ENCODE measurements at places on chromosomes 4 and X.
A peak's percentile ranks its signal among the peaks of the same experiment; 100 is the strongest.

GRCh38 chr4:69167300-69167699, 47.2 kb downstream of the UGT2B11 start:
- no peak for DNase-seq

DNA sequence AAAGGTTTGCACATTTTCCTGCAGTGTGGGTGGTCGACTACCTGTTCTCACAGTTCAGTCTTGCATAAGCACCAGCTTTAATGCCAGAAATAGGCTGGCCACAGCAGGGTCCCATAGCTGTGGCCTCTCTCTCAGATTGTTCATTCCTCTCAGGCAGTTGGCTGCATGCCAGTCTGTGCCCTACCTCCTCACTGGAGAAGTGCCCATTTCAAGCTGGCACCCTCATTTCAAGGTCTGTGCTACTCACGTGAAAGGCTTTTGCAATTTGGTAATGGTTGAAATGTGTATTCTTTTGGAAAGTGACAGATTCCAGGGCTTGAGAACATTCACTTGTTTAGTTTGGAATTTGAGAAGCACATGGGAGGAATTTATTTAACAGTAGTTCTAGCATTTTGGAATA, 28.9 kb upstream of the MTMR1 start:
- DNase-seq: no peak

- no peak for DNase-seq
Measured at GRCh38 chr4:48008021-48008596, 8.4 kb downstream of the CNGA1 start.

GRCh38 chr4:40991908-40992307, 222.4 kb downstream of the APBB2 start:
- no peak for DNase-seq

- DNase-seq: no peak
Measured at GRCh38 chr4:102735582-102735981, 25.2 kb downstream of the MANBA start.

DNA sequence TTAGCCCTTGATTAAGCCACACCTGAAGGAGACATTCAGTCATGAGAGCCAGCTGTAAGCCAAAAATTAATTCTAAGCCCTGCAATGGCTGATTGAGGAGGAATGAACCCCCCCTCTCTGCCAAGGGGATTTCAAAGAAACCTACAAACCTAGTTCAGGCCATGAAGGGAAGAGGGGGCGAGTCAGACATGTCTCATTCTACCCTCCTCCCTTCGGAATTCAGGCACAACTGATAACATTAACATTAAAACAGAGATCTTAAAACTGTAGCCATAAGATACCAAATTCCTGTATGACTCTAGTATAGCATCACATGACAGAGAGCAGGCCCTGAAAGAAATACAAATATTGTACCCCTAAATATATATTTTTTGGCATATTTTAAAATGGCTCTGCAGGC, 40.4 kb upstream of the AFAP1 start:
- DNase-seq: no peak

DNA sequence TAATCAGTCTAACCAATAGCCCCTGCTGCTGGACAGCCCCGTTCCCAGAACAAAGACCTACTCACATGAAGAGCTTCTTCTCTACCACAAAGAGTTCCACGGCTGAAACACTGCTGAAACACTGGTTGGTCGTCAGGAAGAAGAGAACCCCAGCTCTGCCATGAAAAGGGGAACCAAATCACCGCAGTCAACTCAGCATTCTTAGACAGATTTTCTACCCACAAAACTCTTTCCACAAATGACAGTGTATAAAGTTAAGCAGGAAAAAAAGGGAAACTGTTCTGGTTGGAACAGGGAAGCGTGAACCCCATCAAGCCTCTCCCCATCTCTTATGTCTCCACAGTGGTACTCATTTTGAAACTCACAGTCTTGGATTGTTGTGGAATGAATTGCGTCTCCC, 57.3 kb downstream of the ABCG2 start:
- DNase-seq: no peak

DNA sequence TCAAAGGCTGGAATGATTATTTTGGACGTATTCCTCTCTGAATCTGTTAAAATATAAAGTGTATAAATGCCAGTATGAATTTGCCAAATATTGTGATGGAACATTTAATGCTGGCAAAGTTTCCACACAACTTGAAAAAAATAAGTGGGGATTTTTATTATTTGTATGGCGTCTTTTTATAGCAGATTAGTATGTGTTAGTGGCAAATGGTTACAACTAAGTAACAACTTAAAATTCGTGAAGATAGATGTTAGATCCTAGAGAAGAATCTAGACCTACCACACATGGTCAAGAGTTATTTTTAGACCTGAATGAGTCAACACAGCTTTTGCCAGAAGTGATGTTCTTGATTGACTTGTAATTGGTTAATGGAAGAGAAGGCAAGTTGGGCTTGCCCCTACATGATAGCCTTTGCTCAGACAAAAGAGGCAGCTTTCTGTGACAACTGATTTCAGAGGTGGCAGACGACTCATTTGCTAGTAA, 4.8 kb downstream of the CPE start:
- no peak for DNase-seq

GRCh38 chrX:12936947-12937346, 30.5 kb downstream of the TLR8 start:
- DNase-seq: no peak

DNA sequence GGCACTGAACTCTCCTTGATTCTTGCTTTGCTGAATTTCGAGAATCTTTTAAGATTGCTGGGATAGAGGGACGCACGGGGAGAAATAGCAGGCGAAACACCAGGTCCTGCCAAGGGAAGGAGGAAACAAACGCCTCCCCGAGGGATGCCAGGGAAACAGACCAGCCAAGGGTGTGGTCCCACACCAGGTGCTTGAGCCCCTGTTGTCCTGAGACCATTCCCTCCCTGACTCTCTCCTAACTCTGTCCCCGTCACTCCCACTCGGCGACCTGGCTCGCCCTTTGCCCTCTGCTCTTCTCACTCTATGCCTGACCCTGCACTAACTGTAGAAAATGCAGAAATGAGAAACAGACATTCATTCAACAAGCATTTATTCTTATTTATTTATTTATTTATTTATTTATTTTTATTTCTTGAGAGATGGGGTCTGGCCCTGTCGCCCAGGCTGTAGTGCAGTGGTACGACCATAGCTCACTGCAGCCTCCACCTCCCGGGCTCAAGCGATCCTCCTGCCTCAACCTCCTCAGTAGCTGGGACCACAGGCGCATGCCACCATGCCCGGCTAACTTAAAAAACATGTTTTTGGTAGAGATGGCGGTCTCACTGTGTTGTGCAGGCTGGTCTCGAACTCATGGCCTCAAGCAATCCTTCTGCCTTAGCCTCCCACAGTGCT, 16.2 kb downstream of the CTAG1B start:
- DNase-seq: no peak

GRCh38 chr4:147596981-147597380, 20.2 kb upstream of the TMEM184C start:
- no peak for DNase-seq

- no peak for DNase-seq
Measured at GRCh38 chrX:44228621-44229020, 114.9 kb downstream of the EFHC2 start.

DNA sequence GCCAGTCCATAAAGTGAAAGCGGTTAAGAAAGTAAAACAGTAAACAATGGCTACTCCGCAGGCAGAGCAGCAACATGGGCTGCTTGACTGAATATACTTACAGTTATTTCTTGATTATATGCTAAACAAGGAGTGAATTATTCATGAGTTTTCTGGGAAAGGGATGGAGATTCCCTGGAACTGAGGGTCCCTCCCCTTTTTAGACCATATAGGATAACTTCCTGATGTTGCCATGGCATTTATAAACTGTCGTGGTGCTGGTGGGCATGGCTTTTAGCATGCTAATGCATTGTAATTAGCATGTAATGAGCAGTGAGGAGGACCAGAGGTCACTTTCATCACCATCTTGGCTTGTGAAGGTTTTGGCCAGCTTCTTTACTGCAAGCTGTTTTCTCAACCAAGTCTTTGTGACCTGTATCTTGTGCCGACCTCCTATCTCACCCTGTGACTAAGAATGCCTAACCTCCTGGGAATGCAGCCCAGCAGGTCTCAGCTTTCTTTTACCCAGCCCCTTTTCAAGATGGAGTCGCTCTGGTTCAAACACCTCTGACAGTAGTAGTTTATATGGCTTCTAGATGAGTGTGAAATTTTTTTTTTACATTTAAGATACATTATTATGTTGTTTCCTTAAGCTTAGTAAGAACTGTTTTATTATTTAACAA, 514.8 kb upstream of the TENM3 start:
- no peak for DNase-seq

DNA sequence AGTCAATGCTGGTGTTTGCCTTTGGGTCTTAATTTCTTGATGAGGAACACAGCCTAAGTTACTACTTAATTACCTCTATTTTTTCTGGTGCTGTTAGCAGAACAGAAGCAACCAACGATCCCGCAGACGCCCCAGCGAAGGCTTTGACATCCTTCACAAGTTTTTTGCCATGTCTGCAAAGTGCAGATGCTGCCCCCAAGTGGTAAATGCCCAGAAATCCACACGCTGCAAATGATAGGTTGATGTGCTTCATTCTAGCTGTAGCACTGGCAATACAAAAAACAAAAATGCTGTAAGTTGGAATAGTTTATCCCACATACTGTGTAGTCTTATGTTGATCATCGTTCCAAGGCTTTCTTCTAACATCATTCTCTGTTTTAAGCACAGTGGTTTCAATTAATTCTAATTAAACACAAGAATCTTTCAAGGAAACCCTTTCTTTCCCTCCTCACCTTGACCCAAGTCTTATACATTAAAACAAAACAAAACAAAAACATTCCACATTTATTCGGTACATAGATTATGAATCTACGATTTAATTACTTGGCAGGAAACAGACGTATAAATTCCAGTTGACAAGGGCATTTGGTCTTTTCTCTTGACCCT, 1.2 kb downstream of the PNPLA4 start:
- peak; percentile 43 for DNase-seq

- DNase-seq: no peak
Measured at GRCh38 chr4:150771382-150771781, 189.4 kb downstream of the MAB21L2 start.

GRCh38 chrX:11770320-11770719, 12.3 kb downstream of the MSL3 start:
- peak; percentile 49 for DNase-seq

- DNase-seq: no peak
Measured at GRCh38 chrX:106716463-106716862, 10.0 kb upstream of the RNF128 start.

- DNase-seq: no peak
Measured at GRCh38 chr4:83581411-83582288, 45.7 kb downstream of the GPAT3 start.

DNA sequence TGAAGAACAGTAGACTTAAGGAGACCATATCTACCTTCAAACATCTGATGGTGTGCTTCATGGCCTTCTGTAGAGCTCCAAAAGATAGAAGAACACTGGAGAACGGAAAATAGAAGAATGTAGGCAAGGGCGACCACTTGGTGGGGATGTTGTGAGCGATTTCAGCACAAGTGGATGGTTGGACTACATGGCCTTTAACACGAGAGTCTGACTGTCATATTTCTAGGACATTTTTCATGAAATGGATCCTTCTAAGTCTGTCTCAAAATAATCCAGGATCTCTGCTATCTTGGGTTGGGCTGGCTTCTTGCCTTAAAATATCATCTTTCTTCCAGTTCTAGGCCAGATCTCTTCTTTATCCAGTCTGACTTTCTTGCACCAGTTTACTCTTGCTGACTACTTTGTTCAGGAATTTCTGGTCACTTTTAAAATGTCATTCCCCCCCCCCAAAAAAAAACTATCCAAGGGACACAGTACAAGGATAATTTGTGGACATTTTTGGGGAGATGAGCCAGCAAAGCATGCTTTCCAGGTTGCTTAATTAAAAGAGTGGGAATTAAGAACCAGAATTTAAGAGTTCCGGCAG, 1.2 kb upstream of the MID1IP1 start:
- DNase-seq: peak; percentile 43

DNA sequence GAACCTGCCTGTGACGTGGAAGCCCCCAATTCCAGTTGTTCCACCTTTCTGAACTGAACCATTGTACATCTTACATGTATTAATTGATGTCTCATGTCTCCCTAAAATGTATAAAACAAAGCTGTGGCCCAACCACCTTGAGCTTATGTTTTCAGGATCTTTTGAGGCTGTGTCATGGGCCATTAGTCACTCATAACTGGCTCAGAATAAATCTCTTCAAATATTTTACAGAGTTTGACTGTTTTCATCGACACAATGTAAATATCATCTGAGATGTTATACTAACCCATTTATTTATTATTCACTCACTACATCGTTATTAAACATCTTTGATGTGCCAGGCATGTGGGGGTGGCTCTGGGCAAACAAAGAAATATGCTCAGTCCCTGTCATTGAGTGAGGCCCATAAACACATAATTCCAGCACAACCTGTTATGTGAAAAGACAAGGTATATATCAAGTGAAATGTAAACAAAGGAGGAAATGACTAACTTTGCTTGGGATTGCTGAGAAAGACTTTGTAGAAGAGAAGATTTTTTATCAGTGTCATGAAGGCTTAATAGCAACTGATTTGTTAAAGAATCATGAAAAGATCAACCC, 34.5 kb upstream of the PPM1K start:
- DNase-seq: no peak

- DNase-seq: no peak
Measured at GRCh38 chr4:113436360-113436759, 325.2 kb downstream of the CAMK2D start.

- no peak for DNase-seq
Measured at GRCh38 chr4:133982533-133983224, 218.9 kb downstream of the PABPC4L start.

DNA sequence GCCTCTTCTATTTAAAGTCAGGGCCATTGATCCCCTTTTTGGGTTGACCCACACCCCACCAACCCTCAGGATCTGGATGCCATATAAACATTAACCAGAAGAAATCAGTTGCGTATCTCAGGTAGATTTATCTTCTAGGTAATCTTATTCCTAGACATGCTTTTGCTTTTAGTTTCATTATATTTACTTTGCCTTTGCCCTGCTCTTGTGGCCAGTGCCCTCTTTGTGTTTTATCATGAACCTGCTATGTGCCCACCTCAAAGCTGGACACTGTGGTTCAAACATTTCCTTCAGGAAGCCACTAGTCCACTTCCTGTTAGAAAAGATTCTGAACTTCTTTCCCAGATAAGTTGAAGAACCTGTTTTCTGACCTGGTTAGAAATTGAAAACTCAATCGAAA, 117.4 kb upstream of the EDNRA start:
- no peak for DNase-seq

DNA sequence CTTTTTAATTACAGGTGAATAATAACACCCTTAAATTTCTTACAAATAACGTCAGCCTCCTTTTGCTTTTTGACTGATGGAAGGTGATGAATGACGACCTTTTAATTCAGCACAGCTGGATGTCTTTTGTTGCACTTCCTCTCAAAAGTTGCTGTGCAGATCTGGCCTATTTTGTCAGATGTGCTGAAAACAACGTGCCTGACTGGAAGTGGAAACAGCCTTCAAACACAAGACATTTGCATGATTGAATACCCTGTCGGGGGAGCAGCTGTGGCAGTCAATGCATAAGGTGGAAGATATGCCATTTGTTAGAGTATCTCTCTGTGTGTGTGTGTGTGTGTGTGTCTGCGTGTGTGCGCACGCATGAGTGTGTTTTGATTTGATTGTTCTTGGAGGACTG, 579.7 kb downstream of the SPRY1 start:
- peak; percentile 53 for DNase-seq

GRCh38 chrX:75596178-75596577, 73.3 kb upstream of the ZDHHC15 start:
- DNase-seq: no peak
